Pancreas (tissue), 10 donors: ENCODE measurements at places on chromosomes 12 and 14. TPM values are rescaled to one million over a fixed set of nuclear protein-coding genes. Genes with fewer than 3 reads are reported as not detected.

DNA sequence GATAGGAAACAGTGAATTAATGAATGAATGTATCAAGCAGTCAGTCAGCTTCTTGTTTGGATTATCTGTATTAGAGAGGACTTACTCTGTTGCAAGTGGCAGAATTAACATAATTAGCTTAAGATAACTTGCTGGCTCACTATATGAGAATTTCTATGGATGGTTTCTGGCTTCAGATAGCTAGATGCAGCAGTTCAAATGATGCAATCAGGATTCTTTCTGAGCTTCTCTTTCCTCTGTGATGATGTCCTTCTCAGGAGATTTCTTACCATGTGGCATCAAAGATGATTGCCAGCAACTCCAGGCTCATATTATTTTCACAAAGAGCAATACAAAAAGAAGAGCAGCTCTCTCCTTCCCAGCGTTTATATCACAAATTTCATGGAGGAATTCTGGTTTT is 30.7 kb downstream of the FRMD6 start:
- DNase-seq: no peak

DNA sequence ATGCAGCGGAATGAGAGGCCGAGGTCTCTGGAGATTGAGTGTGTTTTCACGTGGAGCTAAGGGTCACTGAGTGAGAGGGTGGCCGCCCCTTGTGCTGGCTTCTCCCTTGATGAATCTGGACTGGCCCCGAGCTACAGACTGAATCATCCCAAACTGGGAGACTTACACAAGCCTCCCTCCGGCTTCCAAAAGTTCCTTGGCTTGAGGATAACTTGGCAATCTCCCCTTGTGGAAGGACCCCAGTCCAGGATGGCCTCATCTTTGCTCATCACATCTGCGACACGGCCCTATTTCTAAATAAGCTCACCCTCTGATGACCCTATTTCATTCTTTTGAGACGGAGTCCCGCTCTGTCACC is 41.5 kb upstream of the FBRSL1 start:
- DNase-seq: no peak

DNA sequence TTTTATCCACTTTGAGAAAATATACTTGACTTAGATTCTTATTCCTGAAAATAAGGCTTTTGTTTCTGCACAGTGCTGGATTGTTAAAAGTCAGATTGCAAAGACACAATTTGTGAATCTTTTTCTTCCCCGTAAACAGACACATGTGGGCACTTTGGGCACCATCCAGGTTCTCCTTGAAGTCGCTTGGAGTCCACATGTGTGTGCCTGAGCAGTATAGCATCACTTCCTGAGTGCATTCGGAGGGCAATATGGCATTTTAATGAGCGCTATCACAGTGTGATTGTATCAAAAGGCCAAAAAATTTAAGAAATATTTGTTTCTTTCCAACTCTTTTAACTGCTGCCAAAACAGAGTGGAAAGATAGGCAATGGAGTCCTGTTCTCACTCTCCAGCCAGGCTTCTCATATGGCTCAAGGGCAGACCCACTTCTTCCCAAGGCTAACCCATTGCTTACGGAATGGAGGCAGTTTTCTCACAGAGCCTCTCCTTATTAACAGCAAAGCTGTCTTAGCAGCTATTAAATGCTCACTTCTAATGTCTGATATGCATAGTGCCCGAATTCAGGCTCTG is 397.1 kb downstream of the EGLN3 start:
- no peak for DNase-seq

- DNase-seq: no peak
These were observed 200.9 kb upstream of the PLXNC1 start for GRCh38 chr12:93947486-93947885.

OS9 gene
- 200 TPM for total RNA-seq

GRCh38 chr14:60862283-60862682 is 118.6 kb downstream of the TRMT5 start:
- no peak for DNase-seq

CAPZA3 gene
- total RNA-seq: not detected

DNA sequence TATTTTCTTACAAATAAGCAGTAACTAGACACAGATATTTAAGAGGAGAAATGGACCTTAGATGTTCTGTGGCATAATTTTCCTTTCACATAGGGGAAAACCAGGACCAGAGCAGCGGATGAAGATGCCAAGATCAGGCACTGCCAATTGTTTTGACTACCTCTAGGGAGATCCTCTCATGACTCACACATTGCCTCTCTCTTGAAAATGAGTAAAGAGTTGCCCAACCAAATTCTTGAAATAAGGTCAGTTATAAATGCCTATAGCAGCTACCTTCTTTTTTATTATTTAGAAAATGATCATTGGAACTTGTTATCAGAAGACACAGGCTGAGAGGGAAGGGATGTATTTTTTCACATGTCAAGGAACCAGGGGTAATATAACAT is 263.4 kb upstream of the PLEKHG7 start:
- DNase-seq: no peak

DNA sequence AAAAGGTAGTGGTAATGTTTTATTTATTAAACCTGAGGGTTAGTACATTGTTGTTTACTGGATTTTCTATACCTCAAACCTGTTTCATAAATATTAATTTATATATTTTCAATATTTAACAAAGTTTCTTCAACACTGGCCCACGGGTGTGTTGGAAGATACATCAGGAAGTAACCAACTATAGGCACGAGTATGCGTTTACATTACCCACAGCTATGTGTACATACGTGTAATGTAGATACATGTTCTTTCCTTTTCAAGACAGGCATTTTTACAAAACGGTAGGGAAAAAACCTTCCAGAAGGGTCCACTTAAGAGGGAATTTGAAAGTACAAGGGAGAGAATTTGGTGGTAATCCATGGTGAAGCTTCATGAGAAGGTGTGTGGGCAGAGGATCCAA is 17.8 kb upstream of the KCNA1 start:
- no peak for DNase-seq

CCDC59 gene
- 17.0 TPM for total RNA-seq

- no peak for DNase-seq
These were observed 214.7 kb downstream of the PHLDA1 start for GRCh38 chr12:75816897-75817296.

DNA sequence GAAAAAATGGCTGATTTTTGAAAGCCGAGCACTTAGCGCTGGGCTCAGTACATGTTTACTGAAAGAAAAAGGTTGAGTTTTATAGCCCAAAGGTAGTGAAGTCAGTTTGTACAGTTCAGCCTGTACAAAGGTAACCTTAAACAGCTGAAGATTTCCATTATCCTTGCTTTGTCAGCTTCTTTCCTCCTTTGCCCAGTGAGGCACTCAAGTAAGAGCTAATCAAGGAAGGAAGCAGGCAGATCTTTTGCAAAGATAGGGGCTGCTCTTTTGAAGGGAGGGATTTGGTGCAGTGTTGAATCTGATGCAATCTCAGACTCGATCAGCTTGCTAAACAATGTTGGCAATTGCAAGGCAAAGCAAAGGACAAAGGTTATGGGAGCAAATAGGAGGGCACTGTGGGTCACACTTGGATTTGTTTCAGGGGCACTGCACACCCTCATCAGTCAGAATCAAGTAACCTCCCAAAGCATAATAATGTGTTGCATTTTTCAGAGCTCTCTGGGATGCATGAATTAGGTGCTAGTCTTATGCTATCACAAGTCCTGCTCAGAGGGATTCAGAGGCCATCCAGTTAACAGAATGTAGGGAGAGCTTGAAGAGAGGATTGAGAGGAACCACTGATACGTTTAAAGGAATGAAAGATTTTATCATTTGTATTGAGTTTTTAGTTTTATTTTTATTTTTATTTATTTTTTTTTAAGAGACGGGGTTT is 44.4 kb downstream of the ANO6 start:
- no peak for DNase-seq

- no peak for DNase-seq
These were observed 293.2 kb downstream of the PAWR start for GRCh38 chr12:79397609-79398008.

GRCh38 chr12:64707362-64707761 is 51.8 kb downstream of the GNS start:
- no peak for DNase-seq

DNA sequence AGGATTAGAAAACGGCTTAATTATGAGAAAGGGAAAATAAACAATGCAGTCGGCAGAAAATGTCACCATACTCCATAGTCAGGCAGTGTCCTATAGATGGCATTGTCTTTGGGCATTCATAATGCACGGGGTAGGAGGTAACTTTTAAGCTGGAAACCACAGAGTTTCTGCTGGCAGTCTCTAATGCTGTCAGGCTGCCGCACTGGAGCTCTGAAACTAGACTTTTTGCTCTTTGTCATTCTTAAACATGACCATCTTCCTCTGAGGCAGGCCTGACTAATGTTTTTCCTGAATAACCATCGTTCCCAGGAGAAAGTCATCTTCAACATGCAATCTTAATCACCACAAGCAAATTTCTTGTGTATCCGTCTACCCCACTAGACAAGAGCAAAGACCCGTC is 108.8 kb downstream of the ETNK1 start:
- DNase-seq: no peak
